ENCODE measurements at places on chromosomes 12 and 14.

DNA sequence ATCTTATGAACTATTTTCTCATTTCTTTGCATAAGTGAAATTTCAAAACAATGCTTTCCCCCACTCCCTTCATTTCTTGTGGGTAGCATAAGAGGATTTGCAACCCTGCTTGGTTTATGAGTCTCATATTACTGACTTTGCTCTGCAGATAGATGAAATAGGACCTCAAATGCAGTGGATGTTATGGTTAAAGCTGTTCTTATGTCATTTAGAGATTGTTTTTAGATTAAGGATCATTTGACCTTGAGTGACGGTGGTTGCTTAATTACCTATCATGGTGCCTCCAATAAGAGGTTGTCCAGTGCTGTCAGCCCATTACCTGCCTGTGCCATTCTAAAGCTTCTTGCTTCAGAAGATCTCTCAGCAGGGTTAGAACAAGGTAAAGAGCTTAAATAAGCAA lies 351.4 kb upstream of the ATP2B1 start:
- no peak for DNase-seq

GRCh38 chr14:72535485-72535884 lies 358.4 kb downstream of the DPF3 start:
- peak; percentile 56 for DNase-seq

- peak; percentile 9 for DNase-seq
Observed at GRCh38 chr14:98944989-98945388, 327.0 kb downstream of the BCL11B start.

DNA sequence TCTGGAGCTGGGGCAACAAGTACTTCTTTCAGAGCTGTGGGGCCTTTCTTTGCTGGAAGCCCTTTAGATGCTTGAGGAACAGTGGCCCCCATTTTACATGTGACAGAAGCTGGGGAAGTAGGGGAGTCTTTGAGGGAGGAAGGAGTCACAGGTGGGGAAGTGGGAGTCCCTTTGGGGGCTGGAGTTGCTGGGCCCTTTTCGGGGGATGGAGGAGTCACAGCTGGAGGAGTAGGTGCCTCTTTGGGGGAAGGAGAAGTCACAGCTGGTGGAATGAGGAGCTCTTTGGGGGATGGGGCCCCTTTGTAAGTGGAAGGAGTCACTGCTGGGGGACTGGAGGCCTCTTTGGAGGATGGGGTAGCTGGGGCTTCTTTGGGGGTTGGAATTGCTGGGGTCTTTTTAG lies 8.6 kb downstream of the NACA start:
- no peak for DNase-seq

DNA sequence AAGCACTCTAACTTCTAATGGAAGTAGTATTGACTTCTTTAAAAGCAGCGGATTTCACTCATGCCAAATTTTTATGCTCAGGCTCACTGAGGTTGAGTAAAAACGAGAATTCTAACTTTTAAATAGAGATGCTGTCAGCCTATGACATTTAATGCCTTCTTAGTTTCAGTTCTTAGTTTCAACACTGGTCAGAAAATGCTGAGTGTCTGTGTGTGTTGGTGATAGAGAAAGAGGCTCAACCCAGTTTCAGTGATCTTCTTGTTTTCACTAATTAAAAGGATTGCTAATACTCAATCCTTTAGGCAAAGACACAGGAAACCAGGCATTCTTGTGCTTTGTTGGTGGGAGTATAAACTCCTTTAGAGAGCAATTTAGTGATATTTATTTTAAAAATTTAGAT lies 31.0 kb downstream of the PEBP1 start:
- DNase-seq: peak; percentile 79

DNA sequence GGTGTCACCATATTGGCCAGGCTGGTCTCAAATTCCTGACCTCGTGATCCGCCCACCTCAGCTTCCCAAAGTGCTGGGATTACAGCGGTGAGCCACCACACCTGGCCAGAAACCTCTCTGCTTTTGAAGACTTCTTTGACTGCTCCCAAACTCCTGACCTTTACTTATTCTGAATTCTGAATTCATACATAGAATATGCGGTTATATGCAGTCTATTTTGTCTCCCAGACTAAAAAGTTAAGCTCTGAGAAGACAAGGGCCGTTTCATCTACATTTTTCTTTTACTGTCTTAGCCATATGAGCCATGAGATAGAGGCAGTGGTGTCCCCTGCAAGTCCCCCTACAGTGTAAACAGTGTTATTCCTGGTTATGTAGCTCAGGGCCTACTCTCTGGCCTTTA lies 179.3 kb downstream of the NTF3 start:
- DNase-seq: no peak

GRCh38 chr12:14901228-14901562 lies 15.5 kb upstream of the MGP start:
- DNase-seq: no peak

GRCh38 chr14:98008381-98009113 lies 1211.4 kb downstream of the VRK1 start:
- DNase-seq: peak; percentile 52

- DNase-seq: no peak
Observed at GRCh38 chr14:80535171-80535570, 323.9 kb upstream of the DIO2 start.

DNA sequence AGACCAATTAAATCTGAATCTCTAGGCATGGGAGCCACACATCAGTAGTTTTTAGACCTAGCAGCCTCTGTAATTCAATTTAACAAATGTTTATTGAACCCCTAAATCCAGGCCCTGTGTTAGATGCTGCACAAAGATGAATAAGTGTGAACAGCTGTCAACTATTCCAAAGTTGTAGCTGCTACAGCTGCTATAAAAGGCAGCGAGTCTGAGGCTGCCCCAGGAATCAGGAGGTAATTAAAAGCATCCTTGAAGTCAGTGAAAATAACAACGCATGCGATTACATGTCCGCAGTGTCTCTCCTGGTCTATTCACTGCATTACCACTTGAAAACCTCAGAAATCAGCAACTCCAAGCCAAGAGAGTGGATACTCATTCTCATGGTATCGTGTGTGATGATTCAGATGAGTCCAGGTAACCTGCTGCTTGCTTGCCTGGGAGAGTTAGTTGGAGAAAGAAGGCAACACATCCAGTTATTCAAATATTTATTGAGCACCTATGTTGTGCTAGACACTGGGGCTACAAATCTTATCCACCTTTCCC lies 34.9 kb upstream of the DDHD1 start:
- no peak for DNase-seq

- DNase-seq: no peak
Observed at GRCh38 chr14:80764496-80764895, 177.0 kb downstream of the CEP128 start.

- no peak for DNase-seq
Observed at GRCh38 chr12:72836194-72836593, 564.0 kb downstream of the TRHDE start.

DNA sequence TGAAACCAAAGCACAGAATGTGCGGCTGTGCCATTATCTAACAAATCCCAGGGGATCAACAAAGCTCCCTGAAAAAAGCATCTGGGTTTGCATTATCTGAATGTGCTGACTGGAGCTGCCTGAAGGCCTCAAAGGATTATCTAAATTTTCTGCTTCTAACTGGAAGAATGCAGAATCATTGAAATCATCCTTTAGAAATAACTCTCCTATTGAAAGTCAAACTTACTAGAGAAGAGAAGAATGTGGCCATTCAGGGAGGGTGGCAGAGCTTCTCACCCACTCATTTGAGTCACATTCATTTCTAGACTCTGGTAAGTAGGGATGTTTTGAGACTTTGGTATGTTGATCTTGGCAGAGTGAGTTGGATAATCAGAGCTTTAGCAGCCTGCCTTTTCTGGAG lies 220.6 kb upstream of the RGS6 start:
- DNase-seq: peak; percentile 19

DNA sequence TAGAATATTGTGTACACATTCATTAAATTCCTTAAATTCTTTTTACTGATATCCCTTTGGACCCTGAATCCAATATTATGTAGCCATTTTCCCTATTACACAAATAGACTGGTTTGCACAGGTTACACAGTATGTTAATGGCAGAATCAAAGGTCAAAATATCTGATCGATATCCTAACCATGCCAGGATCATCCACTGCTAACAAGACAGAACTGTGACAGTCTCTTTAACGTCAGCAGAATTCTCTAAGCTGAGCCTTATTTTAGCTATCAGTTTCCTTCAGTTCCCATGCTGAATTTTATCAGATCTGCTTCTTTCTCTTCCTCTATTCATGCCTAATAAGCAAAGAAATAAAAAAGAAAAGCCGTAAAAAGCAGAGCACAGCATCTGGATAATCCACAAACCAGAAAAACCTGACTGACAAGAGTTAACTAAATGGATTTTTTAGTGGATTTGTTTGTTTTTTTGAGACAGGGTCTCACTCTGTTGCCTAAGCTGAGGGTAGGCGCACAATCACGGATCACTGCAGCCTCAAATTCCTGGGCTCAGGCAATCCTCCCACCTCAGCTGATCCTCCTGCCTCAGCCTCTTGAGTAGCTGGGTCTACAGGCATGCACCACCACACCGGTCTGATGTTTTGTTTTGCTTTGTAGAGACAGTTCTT lies 130.4 kb downstream of the PAWR start:
- no peak for DNase-seq

DNA sequence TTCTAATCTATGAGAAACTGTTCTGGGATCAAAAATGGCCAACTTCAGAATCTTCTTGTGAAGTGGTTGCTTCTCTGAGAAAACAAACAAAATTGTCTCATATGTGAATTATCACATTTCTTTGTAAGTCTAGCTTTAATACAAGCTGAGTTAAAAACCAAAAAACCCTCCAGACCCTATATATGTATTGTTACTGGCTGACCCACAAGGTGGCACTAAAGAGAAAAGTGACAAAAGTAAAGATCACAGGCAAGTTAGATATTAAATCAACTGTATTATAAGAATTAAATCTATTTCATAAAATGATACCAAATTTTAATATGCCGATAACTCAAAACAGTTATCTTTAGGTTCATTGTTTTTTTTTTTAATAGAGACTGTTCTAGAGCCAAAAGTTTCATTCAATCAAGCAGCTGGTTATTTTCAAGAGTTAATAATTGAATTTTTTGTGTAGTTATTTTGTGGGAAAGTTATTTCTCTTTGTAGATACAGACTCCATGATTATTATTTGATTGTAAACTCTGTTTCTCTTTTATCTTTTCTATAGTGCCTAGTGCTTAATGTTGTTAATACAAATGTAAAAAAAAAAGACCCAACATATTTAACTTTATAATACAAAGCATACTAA lies 7.5 kb upstream of the TRHDE start:
- DNase-seq: no peak

DNA sequence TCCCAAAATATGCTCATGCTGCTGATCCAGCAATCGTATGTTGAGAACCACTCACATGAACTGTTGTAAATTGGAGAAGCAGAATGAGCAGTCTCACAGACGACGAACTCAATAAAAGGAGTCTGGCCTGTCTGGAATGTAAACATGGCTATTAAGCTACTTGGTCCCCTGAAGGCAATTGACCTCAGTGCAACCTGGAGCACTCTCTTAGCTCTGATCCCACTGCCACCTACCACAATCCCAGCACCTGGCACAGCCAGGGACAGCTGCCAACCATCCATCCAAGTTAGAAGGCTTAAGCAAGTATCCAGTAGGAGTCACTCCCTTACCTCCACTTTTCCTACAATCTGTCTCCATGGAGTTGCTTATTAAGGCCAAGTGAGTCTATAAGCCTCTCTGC lies 406.9 kb upstream of the CLEC14A start:
- no peak for DNase-seq

All from activated CD4-positive, alpha-beta T cell treated with anti-CD3 and anti-CD28 coated beads, Interleukin-2, Interleukin-4, amounts not matched to agents 100 ng/mL and 50 ng/mL, durations not matched to agents 16 hours and 8 hours (primary cell).